Myocyte (in vitro differentiated cells): ENCODE measurements at places on chromosomes 16 and 17.
A peak's percentile ranks its signal among the peaks of the same experiment; 100 is the strongest.

DNA sequence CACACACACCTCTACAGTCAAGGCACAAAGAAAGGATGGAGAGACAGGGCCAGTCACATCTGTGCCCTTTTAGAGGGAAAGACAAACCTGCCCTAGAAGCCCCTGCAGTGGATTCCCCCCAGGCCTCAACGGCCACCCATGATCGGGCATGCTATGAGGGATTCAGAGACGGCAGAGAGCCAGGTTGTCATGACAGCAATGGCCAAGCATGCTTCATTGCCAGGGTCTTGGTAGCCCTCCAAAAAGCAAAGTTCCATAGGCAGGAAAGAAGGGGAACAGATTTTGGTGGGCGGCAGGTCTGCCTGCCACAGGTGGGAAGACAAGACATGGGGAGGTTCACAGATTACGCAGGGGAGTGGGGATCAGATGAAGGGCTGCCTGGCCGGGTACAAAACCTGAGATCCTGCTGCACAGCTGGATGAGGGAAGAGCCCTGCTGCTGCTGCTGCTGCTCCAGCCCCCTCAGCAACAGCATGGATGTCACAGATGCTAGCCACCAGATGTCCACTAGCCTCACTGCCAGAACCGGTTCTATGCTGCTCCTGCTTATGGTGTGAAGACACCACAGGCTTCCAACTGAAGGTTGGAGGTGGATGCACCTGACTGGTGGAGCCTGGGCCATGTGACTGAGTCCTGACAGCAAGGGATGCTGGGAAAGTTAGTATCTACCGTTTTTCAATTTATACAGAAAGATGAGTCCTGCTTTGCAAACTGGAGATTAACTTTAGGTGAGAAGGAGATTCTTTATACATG, 17.8 kb downstream of the ACTG1 start:
- DNase-seq, result no peak

GRCh38 chr16:47574091-47575054, 113.2 kb downstream of the PHKB start:
- peak; percentile 66 for DNase-seq

DNA sequence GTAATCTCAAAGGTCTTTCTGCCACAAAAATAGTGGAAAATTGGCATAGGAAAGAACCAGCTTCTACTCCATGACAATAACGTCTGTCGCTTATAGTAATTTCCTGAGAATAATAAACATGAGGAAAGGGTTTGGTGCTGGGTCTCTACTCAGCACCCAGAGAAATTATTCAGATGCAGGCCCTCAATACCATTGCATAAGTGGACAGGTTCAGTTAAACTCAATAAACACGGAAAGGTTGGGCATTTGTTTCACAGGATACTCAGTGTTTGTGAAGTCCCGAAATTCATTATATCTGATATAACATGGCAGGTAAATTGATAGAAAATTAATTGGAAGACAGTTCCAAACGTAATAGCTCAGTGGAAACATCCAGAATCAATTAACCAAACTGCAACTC, 254.0 kb downstream of the CNTNAP4 start:
- DNase-seq, result no peak

- DNase-seq, result no peak
These were observed 267.3 kb downstream of the XYLT1 start for GRCh38 chr16:17203424-17203823.

DNA sequence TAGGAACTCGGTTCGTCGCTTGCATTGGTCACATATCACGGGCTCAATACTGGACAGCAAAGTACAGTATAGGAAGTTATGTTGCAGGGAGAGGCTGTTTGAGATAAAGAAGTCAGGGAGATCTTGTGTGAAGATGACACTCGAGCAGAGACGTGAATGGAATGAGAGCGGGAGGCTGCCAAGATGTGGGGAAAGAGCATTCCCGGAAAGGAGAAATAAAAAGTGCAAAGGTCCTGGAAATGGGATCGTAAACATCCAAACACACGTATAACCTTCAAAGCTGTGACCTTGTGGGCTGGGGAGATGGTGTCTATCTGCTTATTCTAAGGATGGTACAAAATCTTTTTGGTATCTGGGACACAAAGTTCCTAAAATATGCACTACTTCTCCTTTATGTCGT, 43.0 kb upstream of the MYOCD start:
- DNase-seq, result no peak

- DNase-seq, result peak; percentile 87
These were observed at the start of gene SLC7A6 for GRCh38 chr16:68264128-68265077. TSS of gene SLC7A6 (plus strand) at chr16:68264526. CDS start at chr16:68274727, 10,201 bp downstream.

GRCh38 chr17:56679115-56679776, 85.7 kb downstream of the NOG start:
- DNase-seq, result peak; percentile 75

DNA sequence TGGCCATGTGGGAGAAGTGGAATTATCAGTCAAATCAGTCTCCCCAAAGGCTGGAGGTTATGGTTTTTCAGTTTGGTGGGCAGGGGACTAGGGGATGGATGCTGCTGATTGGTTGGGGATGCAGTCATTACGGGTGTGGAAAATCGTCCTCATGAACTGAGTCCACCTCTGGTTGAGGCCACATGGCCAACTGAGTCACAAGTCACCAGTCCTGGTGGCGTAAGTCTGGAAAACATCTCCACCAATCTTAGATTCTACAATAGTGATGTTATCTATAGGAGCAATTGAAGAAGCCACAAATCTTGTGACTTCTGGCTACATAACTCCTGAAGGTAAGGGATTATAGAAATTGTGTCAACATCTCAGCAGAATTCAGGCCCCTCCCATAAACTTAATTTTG, 5.2 kb upstream of the RNF135 start:
- no peak for DNase-seq
